AG20443 (cell line): ENCODE measurements at places on chromosomes 11 and 22.

DNA sequence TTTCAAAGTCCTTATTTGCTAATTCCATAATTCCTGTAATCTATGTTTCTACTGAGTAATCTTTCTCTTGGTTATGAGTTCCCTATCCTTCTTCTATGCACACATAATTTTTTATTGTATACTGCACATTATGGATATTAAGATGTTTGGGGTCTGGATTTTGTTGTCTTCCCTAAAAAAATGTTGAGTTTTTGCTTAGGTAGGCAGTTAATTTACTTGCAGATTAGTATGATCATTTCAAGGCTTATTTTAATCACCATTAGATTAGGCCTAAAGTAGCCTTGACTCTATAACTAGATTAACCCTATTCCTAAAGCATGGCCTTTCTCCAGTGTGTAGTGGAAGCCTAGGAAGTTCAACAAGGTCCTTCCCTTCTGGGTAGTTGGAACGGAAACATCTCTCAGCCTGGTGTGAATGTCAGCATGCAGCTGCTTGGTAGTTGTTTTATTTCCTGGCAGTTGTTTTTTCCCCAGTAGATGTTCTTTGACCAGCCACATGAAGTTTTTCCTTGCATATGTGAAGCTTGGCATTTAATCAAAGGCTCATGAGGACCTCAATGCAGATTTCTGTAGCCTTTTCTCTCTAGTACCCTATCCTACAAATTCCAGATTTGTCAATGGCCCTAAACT lies 419.3 kb upstream of the NARS2 start:
- no peak for DNase-seq

- DNase-seq = no peak
Measured at GRCh38 chr22:36435516-36436415, 45.7 kb downstream of the TXN2 start.

- DNase-seq = no peak
Measured at GRCh38 chr22:20816559-20816958, 42.1 kb downstream of the PI4KA start.

DNA sequence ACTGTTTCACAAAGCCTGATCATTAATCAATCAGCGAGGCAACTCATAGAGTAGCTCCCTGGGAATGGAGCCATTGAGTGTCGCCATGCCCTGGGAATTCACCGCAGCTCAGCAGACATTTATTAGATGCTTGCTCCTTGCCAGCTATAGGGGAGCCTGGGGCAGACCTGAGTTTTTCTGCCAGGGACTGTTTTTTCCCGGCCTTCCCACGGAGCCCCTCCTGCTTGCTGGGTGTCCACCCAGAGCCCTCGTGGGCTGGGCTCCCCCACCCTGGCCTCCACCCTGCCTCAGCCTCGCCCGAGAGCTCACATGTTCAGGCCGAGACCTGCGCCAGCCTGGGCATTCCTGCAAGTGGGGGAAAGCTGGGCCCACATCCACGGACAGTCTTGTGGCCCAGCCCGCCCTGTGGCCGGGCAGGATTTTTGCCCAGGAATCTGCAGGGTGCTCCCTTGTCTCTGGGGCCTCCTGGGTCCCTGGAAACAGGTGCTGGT lies 64.9 kb downstream of the SMIM38 start:
- DNase-seq = peak; percentile 38

DNA sequence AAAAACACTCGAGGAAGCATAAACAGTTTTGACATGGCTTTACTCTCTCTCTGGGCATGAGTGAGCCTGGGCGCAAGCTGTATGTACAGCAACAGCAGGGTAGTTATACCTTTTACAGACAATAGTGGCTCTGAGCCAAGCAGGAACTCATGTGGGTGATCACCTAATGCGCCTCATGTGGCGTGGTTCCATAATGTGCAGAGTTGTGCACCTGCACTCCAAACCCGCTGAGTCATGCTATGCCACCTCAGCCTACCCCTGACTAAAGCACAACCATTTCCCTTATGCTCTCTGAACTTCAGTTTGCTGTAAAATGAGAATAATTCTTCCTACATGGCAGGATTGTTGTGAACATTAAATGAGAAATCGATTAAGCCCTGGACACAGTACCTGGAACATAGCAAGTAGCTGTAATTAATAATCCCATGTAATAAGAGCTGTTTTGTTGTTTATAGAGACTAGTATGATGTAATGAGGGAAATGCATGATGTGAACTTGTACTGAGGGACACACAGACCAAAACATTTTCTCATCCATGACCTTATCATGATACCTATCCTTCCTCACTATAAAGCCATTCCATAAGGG lies 71.6 kb downstream of the CCDC34 start:
- no peak for DNase-seq

DNA sequence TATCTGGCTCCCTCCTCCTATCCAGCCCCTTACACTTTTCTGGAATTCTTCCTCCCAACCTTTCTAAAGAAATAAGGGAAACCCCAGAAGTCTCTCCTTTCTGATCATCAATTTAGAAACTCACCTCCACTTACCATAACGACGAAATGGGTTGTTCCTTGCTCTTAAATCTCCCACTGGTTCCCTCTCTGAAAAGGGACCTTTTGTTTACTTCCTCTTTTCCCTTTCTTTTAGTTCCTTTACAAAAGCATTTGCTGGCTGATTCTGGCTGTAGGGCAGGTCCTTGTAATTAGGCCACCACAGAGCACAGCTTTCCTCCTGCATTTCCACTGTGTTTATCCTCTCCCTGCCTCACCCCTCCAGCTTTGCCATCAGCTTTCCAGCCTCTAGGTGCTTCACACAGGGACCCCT lies 12.0 kb downstream of the JAML start:
- DNase-seq = no peak

DNA sequence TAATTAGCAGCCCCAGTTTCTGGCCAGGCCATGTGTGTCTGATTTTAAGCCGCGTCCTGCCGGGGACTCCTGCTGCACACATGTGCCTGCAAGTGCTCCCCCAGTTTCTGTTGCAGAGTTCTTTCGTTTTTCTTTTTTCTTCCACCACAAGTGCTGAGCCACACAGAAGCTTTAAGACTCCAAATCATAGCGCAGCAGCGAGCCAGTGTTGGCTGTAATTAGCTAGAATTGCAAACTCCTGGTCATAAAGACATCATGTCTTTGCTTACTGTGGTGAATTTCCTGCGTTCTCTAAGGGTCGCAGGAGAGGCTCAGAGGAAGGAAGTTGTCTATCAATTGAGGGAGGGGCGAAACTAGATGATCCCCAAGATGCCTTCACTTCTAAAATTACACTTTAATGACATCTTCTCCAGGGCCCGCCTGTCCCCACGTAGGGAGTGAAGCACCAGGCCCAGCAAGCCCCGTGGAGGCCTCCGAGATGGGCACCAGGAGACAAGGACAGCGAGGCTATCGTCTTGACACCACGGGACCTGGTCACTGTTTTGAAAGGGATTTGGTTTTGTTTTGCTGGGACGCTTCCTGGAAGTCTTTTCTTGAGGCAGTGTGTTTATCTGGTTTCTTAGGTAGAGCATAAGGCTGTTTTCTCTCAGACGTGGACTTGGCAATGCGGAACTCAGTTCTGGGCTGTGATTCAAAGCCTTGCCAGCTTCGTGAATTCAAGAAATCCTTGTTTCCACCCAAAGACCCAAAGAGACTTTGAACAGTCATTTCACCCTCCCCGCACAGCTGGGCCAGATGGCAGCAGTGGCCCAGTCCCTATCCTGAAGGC lies 71.8 kb downstream of the UBASH3B start:
- DNase-seq = peak; percentile 56

DNA sequence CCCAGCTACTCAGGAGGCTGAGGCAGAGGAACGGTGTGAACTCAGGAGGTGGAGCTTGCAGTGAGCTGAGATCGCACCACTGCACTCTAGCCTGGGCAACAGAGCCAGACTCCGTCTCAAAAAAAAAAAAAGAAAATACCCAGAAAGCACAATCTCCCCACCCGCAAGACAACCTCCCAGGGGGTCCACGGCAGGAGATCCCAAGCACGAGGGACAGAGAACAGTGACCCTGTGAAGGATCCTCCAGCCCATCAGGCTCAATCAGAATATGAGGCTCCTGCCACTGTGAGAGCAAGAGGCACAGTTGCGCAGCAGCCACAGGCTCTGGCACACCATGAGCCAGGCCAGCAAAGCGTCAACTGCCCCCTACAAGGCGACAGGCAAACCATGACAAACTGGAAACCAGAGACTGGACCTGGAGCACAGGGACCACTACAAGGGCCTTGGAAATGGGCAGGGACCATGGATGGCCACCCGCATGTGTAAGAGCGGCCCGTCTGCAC lies 164.8 kb upstream of the GRK3 start:
- DNase-seq = peak; percentile 2
